ENCODE measurements at places on chromosomes 12 and 14. TPM values are rescaled to one million over a fixed set of nuclear protein-coding genes. Genes with fewer than 3 reads are reported as not detected.

The AKAP6 gene
- 1.5 TPM for polyA plus RNA-seq

The BDKRB2 gene
- 8.2 TPM for polyA plus RNA-seq

The OAS2 gene
- polyA plus RNA-seq, result 6.6 TPM

The FAM234B gene
- polyA plus RNA-seq, result 0.84 TPM

The FZD10 gene
- 7.2 TPM for polyA plus RNA-seq

All from esophagus (tissue), 2 donors.